ENCODE measurements at places on chromosomes 3 and 15.

DNA sequence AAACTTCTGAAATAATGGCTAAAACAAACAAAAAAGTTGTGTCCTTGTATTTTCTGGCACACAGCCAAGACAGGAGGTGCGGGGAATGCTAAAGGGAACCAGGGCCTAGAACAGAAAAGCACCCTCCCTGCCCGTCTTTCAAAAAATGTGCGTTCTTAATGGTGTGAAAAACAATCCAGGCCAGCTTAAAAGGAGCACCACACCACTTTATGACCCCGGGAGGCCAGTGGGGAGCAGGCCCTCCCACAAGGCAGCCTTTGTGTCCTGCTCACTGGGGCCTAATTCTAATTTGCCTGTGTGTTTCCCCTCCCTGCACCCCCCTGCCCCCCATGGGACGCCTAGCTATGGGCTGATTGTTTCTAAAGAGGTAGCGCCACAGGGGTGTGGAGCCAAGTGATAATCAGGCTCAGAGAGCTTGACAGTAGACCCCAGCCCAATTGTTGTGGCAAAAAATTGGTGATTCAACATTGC lies 181.4 kb downstream of the GREM1 start:
- no peak for DNase-seq

GRCh38 chr3:103991461-103992115 lies 1375.1 kb upstream of the ALCAM start:
- DNase-seq = no peak

DNA sequence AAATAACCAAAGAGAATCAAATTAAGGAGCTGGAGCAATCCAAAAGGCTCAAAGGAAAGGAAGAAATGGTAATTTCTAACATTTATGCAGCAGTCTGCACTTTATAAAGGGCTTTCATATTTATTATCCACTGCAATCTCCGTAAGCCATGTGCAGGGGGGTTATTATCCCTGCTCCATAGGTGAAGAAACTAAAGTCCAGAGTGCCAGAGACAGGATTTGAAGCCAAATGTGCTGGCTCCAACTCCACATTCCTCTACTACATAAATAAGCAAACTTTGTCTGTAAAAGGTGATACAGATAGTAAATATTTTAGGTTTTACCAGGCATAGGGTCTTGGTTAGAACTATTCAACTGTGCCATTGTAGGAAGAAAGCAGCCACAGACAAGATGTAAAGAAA lies 221.4 kb downstream of the MINAR1 start:
- DNase-seq = no peak

DNA sequence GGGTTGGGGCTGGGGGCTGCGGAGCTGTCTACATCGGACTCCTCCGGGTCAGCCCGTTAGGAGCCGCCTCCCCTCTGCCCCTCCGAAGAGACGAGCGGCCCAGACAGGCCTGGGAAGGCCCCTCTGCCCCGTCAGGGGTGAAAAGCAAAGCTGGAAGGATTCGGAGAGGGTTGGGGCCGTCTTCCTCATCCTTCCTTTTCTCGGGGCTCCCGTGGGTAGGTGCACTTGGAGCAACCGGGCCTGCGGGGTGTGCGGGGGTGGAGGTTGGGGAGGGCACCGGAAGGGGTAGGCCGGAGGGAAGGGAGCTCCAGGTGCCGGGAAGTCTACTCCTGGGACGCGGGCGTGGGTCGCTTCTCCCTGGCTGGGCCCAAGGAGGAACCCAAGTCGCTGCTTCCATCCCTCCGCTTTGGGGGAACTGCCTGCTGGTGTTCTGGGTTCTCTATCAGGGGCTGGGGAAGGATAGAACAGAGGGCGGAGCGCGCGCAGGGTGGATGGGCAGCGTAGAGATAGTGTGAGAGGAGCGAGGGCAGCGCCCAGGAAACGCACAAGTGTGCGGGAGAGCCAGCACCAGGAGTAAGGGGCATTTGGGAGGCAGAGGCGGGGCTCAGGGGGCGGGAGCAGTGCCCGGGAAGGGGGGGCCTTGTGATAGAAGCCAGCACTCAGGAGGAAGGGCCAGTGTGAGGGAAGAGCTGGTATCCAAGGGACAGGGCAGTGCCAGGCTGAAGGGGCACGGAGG lies 590 bp downstream of the POLR2H start:
- peak; percentile 42 for DNase-seq

GRCh38 chr3:42025370-42026138 lies 63.7 kb upstream of the ULK4 start:
- DNase-seq = no peak

- no peak for DNase-seq
Measured at GRCh38 chr3:17044855-17045254, 160.1 kb downstream of the PLCL2 start.

- no peak for DNase-seq
Measured at GRCh38 chr3:43075904-43076661, 29.8 kb downstream of the POMGNT2 start.

DNA sequence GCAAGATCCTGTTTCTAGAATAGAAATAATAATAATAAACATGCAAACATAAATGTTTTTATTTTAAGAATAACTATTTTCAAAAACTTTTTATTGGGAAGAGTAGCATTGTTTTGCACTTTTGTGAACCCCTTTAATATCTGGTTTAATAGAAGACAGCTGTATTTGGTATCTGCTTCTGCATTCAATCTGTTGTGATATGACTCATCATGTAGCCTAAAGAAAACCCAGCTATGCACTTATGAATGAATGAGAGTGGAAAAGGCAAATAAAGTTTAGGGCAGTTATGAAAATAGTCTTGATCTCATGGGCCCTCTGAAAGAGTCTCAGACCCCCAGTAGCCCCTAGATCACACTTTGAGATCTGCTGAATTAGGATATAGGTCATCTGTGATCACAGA lies 100.4 kb upstream of the PPP2R3A start:
- DNase-seq = no peak

- DNase-seq = no peak
Measured at GRCh38 chr15:39327005-39327730, 253.7 kb upstream of the THBS1 start.

DNA sequence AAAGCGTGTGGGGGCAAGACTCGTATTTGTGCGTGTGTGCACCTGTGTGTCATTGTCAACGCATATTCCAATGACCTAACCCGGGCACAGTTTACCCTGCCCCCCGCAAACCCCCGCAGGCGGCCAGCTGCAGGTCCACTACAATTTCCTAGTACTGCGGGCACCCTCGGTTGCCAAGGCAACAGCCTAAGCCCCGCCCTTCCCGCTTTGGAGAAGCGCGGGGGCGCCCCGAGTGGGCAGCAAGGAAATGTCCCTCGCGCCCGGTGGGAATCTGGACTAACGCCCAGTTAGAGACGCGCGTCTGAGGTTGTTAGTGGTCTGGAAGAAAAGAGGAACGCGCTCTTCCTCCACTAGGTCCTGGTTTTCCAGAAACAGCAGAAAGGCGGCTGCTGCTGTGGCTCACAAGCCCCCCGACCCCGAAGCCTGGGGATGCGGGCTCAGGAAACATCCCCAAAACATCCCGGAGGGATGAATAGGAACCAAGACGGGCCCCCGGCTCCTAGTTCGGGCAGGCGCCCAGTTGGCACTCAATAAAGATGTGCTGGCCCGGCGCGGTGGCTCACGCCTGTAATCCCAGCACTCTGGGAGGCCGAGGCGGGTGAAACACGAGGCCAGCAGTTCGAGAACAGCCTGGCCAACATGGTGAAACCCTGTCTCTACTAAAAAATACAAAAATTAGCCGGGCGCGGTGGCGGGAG lies 1.1 kb downstream of the ABHD14A start:
- DNase-seq = no peak

DNA sequence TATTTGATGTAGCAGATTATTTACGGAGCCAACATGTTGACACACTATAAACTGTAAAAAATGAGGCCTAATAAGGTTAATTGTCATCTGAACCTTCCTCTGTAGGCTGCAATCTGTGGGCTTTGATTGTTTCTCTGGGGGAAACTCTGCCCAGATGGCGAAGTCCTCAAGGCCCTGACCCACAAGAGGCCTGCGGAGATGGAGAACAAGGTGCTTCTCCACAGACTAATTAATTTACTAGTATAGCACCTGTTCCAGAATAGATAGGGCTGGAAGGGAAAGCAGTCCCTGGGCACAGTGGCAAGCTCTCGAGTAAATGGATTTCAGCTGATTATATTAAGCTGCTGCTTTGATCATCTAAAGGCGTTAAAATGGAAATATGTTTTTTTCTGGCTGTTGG lies 338.8 kb upstream of the DNAJC19 start:
- no peak for DNase-seq

DNA sequence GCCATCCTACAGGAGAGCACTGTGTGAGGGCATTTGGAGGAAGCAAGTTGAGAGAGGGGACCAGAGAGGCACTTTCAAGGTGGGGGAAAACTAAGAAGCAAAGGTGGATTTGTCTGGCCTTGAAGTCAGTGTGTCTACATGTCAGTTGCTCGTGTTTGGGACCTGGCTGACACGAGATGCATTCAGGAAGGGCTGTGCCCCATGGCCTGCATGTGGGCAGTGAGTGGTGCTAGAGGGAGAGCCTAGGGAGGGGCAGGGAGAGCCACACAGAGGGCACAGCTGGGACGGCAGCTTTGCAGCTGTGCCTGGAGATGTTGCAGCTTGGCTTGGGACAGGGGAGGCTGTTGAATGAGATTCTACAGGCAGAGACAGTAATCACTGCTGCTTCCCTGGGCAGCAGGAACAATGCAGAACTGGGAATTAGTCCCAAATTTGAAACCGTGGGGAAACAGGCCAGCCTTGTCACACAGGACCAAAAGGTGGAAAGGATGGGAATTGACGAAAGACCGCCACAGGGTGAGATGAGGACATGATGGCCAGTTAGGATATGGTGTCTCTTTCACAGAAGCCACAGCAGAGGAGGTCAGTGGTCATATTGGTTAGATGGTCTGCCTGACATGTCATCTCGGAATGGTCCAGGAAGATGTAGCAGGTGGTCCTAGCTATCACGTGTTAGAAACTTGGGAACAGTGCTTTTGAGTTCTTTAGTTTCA lies 10.0 kb downstream of the SEC61A1 start:
- DNase-seq = no peak

- no peak for DNase-seq
Measured at GRCh38 chr15:90979582-90979981, 14.8 kb downstream of the PRC1 start.

- DNase-seq = no peak
Measured at GRCh38 chr3:151314137-151314536, 2.5 kb downstream of the GPR87 start.

- no peak for DNase-seq
Measured at GRCh38 chr3:168162172-168162571, 66.4 kb upstream of the GOLIM4 start.

- no peak for DNase-seq
Measured at GRCh38 chr3:72465853-72466252, 382.4 kb downstream of the SHQ1 start.

DNA sequence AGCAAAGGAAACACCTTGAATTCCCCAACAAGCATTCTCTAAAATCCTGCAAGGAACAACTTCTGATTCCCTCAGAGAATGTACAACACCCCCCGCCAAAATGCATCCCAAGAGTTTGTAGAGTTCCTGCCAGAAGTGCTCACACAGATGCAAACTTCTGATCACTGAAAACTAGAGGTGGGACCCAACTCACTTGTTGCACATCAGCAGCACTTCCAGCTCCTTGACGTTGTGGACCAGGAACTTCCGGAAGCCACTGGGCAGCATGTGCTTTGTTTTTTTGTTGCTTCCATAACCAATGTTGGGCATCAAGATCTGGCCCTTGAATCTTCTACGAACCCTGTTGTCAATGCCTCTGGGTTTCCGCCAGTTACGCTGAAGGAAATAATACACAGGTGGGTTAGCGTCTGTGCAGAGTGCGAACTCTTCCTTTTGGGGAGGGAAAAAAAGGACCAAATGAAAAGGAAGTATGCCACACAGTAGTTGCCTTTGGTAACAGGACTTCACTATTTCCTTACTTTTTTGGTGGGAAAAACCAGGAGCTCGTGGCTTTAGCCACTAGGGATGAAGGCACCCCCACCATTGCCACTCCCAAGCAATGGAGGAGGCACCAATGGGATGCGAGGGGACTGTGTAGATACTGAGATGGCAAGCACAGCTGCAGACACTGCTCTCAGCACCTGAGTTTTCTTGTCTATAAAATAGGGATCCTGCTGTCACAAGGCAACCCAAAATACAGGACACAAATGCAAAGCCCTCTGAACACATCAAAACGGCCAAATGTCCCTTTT lies 2.0 kb downstream of the RPL32 start:
- no peak for DNase-seq

GRCh38 chr3:23377928-23378672 lies 175.0 kb downstream of the UBE2E2 start:
- no peak for DNase-seq

GRCh38 chr3:135238236-135238830 lies 443.3 kb downstream of the EPHB1 start:
- no peak for DNase-seq

- DNase-seq = no peak
Measured at GRCh38 chr3:187966636-187967406, 187.1 kb upstream of the LPP start.

DNA sequence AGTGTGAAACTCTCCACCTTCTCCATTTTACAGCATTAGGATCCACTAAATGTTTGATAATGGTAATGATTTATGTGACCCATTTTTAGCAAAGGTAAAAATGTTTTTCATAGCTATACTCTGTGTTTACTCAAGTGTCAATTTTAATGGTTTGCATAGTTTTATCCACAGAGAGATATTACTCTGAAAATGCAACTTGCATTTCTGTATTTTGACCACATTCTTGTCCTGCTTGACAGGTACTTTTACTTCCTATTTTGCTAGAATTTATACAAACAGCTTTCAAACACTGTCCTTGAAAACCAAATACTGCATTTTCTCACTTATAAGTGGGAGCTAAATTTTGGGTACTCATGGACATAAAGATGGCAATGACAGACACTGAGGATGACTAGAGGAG lies 62.9 kb downstream of the SERPINI1 start:
- DNase-seq = no peak

GRCh38 chr3:161163297-161163696 lies 57.8 kb upstream of the NMD3 start:
- DNase-seq = no peak

DNA sequence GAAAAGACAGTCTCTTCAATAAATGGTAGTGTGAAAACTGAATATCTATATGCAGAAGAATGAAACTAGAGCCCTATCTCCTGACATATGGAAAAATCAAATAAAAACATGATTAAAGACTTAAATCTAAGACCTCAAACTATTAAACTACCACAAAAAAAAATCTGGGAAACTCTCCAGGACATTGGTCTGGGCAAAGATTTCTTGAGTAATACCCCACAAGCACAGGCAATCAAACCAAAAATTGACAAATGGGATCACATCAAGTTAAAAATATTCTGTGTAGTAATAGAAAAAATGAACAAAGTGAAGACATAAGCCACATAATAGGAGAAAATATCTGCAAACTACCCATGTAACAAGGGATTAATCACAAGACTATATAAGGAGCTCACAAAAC lies 286.4 kb downstream of the TBC1D5 start:
- DNase-seq = no peak

DNA sequence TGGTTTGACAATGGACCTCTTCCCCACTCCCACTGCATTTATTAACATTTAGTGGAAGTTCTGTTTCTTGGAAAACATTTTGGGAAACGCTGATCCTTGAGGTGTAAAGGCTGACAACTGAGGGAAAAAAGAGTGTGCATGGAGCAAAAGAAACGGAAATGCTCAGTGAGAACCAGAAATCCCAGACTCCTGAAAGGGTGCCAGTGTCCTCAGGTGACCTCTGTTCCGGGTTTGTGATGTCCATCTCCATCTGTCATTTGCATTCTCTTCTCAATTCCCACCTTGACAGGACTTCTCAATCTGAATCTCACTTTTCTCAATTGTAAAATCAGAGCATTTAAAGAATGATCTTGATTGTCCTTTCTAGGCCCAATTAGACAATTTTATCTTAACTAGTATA lies 71.1 kb upstream of the FAM3D start:
- DNase-seq = no peak

GRCh38 chr3:190318666-190319065 lies 3.6 kb downstream of the CLDN1 start:
- DNase-seq = no peak
